Stimulated activated CD4-positive, alpha-beta T cell treated with anti-CD3 and anti-CD28 coated beads, Interleukin-4, amount 100 ng/mL, for 48 hours (primary cell): ENCODE measurements at places on chromosomes 16 and 17.

DNA sequence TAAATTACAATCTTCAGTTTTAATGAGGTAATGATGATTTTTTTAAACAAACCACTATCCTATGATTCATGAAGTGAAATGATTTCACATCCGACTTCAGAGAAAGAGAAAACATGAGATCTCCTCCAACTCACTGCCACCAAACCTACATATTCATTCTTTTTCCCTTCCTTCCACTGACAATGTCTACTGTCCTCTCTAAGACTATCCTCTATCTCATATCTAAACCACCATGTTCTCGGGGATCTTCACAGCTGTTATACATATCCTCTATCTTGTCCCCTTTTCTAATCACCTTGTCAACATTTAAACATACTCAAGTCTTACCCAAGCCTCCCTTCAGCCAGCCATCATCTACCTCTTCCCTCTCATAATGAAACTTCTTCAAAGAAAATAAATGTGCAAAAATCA, 53.5 kb downstream of the SMURF2 start:
- no peak for DNase-seq

DNA sequence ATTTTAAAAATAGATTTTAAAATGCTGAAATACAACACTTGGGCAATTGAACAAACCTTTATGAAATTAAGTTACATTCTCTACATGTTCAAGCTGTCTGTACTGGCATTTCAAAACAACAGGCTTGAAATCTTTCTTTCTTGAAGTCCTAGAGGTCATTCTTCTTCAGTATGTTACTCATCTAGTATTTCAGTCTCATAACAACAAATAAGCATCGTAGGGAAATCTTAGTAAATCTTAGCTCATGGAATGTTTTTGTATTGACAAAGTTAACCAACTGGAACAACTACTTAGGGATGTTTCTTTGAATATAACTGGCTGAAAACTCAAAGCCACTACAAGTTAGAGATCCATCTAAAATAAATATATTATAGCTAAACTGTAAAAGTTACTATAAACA, 96.6 kb downstream of the KIF2B start:
- no peak for DNase-seq

- no peak for DNase-seq
Measured at GRCh38 chr17:47292206-47292605, 31.5 kb upstream of the EFCAB13 start.

DNA sequence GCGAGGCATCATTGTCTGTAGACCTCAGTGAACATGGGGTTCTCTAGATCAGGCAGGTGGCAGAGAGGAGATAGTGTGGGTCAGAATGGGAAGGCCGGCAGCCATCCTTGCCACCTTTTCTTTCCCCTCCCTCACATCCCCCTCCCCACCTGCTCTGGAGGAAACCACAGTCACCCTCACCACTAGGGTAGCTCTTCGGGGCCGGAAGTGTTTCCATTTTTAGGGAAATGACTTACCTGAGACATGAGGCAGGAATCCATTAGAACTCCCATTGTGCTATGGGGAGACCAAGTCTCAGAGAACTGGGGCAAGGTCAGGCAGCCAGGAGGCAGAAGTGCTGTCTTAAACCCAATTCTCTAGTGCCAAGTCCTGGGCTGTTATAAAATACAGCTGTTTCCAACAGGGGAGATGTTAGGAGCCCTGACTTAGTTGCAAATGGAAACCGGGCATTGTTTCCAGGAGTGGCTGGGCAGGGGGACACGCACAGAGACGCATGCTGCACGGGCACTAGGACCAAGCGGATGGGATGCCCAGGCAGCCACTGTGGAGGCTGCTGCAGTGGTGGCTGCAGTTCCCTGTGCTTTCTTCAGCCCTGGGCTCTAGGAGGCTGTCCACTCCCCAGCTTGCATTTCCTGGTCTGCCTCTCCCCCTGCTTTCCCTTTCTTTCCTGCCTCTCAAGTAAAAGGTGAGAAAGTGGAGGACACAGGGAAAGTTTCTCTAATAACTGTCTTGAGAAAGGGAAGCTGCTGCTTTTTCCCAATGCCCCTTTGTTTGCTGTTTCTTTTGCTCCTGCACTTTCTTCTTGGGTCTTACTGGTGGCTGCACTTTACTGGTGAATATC, 2.8 kb downstream of the HAS3 start:
- DNase-seq, result no peak

- DNase-seq, result no peak
Measured at GRCh38 chr16:81636298-81636993, 142.6 kb upstream of the PLCG2 start.

GRCh38 chr17:27345141-27345904, 51.4 kb downstream of the WSB1 start:
- DNase-seq, result no peak

DNA sequence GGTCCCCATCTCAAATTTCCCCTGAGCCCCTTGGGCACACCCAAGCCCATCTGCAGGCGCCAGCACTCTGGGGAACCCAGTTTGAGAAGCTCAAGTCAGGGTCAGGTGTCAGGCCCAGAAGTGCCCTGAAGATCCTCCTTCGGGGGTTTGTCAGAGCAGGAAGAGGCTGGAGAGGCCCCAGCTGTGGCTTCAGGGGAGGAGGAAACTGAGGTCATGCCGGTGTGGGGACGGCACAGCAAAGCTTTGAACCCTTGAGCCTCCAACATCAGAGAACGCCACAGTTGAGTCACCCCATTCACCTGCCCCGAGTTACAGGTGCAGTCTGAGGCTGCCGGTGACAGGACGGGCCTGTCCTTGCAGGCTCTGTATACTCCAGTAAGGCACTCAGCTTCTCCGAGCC, 140.2 kb upstream of the CIBAR2 start:
- DNase-seq, result no peak

- DNase-seq, result peak; percentile 40
Measured at GRCh38 chr17:46818316-46818928, at the start of gene WNT3. TSS of gene WNT3 (minus strand) at chr17:46818692. CDS start at chr17:46818597, 95 bp downstream.

DNA sequence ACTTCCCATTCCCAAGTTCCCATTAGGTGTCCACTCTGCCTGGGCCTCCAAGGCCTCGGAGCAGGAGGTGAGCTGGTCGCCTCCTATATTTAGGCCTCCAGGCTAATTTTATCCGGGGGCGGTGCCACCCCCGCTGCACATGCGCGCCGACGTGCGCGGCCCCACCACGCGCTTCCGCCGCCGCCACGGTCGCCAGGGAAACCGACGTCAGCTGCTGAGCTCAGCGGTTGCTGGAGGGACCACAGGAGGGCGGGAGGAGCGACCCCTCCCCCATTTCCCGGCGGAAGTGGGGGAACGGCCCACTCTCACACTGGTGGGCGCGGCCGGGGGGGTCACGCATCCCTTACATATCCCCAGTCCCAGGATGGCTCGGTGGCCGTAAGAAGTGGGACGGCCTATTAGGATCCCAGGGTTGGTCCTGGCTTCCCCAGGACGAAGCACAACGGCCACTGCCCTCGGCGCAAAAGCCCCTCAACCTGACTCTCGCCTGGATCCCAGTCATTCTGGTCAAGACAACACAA, 1.0 kb downstream of the PER1 start:
- peak; percentile 83 for DNase-seq

DNA sequence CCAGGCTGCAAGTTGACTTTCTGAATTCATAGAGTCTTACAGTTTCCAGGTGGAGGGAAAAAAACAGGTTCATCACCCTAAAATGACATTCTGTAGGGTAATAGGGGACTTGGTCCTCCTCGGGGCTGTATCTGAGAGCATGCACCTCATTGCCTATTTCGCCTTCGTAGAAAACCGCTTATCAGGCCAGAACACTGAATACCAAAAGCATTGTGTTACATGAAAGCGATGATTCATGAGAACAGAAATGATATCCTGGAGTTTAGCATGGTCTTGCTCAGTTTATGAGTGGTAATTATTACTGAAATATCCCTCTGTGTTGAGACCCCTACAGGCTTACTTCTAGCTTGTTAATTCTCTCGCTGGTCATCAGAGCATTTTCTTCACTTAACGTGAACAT, 61.4 kb upstream of the ARHGAP44 start:
- DNase-seq, result no peak

GRCh38 chr16:86034421-86034919, 135.5 kb downstream of the IRF8 start:
- no peak for DNase-seq

- no peak for DNase-seq
Measured at GRCh38 chr16:68233085-68233834, 2.7 kb downstream of the ESRP2 start.

DNA sequence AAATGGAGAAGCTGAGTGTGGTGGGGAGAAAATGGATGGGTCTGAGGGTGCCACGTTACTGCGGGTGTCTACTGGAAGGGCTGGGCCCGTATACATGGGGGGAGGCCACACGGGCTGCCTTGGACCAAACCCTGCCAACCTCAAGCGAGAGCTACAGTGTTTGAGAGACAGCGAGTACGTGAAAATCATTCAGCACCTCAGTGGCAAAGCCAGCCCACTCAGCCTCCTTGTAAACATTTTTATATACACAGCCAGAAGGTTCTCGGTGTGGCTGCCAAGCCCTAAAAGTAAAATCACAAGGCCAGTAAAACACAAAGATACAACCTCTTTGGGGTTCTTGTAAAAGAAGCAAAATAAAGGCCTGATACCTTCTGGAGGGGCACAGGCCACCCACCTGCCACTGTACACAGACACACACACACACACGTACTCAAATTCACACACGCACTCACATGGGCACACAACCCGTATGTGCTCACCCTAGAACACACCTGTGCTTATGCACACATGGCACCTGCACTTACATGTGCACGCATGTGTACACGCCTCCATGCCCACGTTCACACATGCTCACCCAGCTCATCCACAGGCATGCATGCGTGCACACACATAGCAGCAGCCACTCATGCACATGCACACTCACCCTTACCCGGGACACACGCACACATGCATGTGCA, 102.8 kb downstream of the GSG1L start:
- DNase-seq, result no peak

DNA sequence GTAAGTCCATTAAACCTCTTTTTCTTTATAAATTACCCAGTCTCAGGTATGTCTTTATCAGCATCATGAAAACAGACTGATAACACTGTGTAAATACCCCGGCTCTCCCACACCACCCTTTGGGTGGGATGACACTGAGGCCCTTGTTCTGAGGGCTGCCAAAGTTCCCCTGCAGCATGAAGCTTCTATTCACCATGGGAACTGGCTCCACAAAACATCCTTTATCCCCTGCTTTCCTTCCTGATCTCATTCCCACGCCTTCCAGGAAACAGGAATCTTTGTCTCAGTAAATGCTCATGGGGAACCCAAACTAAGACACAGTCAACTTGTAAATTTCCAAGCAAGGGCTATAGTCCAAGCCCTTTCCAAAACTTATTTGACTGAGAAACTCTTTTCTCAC, 88.4 kb downstream of the ABCC12 start:
- DNase-seq, result no peak
